ENCODE measurements at places on chromosomes 11 and 22.

GRCh38 chr22:24500277-24500820 is 5.2 kb downstream of the UPB1 start:
- no peak for DNase-seq

DNA sequence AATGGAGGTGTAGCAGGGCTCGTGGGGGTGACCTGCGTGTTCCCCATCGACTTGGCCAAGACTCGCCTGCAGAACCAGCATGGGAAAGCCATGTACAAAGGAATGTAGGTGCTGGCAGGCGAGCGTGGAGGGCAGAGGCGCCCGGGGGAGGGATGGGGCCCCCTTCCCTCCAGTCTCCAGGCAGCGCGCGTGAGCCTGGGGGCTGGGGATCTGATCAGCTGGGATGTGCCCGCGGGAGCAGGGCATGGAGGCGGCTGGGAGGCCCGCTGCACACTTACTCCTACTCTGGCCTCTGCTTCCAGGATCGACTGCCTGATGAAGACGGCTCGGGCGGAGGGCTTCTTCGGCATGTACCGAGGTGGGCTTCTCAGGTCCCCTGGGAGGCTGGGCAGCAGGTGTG is 17.8 kb downstream of the SLC25A18 start:
- no peak for DNase-seq

DNA sequence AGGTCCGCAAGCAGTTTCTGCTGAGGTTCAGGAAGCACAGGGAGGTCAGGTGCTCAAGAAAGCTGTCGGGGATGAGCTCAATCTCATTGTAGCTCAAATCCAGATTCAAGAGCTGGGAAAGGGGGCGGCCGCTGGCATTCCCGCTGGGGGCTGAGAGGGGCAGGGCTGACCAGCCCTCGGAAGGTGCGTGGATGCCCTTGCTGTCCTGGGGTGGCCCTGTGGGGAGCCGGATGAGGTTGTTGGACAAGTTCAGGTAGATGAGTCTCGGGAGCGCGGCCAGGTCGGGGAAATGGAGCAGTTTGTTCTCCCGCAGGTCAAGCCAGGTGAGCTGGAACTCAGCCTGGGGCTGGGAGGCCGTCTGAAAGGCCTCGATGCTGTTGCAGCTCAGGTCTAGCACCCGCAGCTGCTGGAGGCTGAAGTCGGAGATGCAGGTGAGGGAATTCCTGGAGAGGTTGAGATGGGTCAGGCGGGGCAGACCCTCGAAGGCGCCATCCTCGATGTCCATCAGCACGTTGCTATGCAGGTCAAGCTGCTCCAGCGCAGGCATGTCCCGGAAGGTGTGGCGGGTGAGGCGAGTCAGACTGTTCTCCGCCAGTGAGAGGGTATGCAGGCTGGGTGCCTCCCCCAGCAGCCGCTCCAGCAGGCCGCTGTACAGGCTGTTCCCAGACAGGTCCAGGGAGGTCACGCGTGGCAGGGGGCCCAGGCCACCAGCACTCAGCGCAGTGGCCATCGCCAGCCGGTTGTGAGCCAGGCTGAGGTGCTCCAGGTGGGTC is 9.8 kb downstream of the LRRC32 start:
- DNase-seq = no peak

- no peak for DNase-seq
Measured at GRCh38 chr11:8839306-8839956, 71.6 kb upstream of the AKIP1 start.

GRCh38 chr11:72136684-72137262 is 1.2 kb downstream of the FOLR3 start:
- DNase-seq = no peak

GRCh38 chr22:29580200-29580810 is 608 bp downstream of the NIPSNAP1 start:
- no peak for DNase-seq

Data from Kasumi-1 (cell line).